ENCODE measurements at places on chromosomes 3 and 15.

DNA sequence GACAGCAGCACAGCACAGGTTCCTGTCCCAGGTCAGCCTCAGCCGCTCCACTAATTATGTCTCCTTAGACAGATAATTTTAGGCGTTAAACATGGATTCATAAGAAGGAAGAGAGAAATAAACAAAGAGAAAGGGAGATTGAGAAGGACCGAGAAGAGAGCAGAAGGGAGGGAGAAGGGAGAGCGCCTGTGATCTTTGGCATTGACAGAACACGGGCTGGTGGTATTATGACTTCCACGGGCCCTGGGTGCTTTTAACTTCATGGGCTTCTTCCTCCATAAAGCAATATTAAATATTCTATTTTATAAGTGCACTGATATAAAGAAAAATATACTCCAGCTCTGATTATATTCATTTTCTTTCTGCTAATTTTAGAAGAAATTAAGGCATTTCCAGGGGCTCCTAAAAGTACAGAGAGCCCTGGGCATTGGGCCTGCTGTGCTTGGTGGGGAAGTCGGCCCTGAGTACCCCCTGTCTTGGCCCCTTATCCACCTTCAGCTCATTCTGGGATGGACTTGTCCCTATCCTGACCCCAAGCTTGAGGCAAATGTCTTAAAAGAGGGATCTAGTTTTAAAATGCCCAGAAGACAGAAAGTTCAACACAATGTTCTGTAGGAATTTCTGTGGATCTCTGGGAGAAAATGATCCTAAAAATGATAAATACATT, 135.3 kb downstream of the MEX3B start:
- no peak for DNase-seq

- no peak for DNase-seq
Measured at GRCh38 chr15:73941044-73941443, 14.8 kb downstream of the LOXL1 start.

DNA sequence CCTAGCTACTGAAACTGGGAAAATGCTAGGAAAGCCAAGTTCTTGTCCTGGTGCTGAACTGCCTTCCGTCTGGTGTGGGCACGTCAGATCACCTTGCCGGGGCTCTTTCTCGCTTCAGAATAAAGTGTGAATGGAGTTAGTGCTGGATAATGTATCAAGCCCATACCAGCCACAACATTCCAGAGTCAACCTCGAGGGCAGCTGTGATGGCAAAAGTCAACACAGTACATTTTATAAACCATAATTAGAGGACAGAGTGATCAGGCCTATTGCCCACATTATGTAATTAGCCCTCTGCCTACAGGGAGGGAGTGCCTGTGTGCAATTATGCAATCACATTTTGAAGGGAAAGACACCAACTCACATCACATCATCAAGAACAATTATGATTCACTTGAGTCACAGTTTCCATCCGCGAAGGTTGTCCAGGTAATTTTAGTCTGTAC, 165.2 kb downstream of the RORA start:
- no peak for DNase-seq

DNA sequence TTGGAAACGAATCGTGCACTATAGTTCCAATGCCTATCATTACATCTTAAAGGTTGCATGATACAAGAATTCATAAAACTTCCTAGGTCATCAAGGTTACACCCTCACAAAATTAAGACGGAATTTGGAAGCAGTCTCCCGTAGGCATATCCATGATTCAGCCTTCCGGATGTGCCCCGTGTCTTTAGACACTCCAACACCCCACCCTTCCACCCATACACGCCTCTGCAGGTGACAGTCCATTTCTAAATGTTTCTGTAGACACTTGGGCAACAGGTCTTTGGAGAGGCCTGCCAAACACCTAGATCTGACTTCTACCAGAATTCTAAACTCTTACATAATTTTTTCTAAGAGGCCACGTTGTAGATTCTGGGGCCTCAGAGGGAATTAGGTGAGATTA, 49.8 kb downstream of the LDHAL6B start:
- no peak for DNase-seq

DNA sequence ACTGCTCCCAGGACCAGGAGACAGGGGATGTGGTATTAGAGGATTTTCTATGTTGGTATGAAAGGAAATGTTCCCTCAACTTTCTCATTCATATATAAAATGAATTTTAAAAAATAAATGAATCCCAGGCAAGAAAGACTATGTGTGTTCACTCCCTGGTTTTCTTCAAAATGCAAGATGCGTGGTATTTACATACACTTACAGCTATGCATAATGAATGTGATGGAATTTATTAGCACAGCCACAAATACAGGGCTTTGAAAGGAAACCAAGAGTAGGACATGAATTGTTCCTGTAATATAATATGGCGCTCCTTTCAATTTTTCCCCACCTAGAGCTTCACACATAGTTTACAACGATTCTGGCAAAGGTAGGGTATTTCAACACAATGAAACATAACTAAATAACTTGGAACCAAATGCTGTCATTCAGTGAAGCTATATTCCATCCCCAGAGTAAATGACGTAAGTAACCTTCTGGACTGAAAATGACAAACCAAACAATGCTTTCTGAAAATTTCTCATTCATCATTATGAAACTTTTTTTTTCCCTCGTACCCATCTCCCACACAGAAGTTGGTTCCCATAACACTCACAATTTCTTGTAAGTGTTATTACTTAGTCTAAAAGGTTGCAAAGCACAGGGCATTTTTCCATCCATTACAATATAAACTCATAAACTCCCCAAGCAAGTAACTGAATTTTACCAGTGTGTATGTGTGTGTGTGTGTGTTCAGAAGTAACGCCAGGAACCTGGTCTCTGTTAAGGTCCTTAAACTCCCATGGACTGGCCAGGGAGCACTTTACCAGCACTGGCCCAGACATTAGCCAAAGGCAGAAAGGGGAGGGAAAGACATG, 41.8 kb downstream of the CBLB start:
- DNase-seq: no peak

DNA sequence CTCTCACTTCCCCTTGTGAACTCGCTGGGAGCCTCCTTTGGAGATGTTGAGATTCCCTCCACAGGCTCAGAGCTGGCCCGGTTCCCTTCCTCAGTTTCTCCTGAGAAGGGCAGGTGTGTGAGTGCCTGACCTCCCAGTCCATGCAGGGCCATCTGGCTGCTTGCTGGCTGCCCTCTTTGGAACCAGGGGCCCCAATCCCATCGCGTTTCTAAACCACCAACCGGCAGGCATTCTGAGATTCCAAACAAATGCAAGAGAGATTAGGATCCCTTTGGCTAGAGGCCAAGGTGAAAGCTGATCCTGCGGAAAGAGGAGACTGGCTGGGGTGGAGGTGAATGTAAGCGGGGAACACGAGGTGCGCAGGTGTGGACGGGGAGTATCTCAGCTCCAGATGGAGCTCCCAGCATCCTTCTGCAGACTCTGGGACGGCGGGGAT, 2.9 kb upstream of the PRRT3 start:
- no peak for DNase-seq

DNA sequence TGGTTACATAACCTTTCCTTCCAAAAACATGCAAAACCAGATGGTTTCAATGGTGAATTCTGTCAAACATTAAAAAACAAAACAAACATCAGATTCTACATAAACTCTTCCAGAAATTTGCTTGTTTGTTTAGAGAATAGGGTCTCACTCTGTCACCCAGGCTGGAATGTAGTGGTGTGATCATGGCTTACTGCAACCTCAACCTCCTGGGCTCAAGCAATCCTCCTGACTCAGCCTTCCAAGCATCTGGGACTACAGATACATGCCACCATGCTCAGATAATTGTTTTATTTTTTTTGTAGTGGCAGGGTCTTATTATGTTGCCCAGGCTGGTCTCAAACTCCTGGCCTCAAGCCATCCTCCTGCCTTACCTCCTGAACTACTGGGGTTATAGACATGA, 36.1 kb downstream of the FBXL2 start:
- DNase-seq: no peak

- no peak for DNase-seq
Measured at GRCh38 chr15:48645558-48646330, at the start of gene FBN1. TSS of gene FBN1 (minus strand) at chr15:48645709. CDS start at chr15:48644769, 940 bp downstream.

DNA sequence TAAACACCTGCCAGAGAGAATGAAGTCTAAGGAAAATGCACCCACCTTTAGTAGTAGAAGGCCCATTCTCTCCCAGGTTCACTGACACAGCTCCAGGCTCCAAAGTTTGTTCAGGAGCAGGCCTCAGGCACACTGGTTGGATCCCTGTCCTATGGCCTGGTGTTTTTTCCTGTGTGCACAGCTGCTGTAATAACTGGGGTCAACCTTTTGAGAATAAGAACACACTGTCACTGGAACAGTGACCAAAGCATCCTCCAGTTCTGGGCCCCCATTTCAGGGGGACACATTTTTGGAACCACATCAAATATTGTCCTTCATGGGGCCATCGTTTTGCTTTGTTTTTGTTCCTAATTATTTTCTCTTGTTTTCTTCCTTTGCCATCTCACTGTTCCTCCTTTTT, 95.8 kb downstream of the ARNT2 start:
- no peak for DNase-seq

GRCh38 chr15:68730471-68730919, 90.2 kb downstream of the ANP32A start:
- peak; percentile 34 for DNase-seq

DNA sequence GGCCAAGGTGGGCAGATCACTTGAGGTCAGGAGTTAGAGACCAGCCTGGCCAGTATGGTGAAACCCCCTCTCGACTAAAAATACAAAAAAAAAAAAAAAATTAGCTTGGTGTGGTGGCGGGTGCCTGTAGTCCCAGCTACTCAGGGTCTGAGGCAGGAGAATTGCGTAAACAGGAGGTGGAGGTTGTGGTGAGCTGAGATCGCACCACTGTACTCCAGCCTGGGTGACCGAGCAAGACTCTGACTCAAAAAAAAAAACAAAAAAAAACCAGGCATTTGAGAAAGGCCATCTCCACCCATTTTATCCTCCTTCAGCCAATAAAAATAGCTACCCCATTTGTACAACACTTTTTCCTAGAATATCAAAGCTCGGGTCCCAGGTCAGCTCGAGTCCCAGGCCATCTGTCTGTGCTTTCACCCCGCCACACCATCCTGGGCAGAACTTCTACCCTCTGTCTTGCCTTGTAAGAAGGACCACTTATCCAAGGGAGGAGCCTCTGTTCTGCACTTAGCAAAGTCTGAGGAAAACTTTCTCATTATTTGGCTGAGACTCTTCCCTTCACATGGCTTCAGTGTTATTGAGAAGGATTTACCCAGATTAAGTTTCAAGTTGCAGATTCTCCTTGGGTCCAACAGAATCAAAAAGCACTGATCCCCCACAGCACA, 99.1 kb downstream of the MESD start:
- no peak for DNase-seq

- DNase-seq: no peak
Measured at GRCh38 chr3:101848326-101848725, 988 bp upstream of the NFKBIZ start.

- DNase-seq: no peak
Measured at GRCh38 chr3:126997455-126998038, 14.6 kb downstream of the PLXNA1 start.

DNA sequence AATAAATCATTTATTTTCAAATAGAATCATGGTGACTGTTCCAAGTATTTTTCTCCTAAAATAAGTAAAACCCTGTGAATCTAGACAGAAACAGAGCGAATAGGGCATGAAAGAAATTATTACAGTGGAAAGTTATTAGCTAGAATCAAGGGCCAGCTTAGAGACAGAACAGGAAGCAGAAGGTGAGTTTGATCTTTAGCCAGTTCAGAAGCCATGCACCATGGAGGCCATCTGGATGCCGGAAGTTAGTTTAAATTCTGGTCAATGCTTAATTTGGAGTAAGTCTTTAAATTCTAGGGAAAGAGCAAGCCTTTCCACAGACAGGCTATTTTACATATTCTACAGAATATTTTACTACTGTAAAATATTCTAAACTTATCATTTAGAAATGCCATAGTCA, 574.8 kb downstream of the CADM2 start:
- no peak for DNase-seq

DNA sequence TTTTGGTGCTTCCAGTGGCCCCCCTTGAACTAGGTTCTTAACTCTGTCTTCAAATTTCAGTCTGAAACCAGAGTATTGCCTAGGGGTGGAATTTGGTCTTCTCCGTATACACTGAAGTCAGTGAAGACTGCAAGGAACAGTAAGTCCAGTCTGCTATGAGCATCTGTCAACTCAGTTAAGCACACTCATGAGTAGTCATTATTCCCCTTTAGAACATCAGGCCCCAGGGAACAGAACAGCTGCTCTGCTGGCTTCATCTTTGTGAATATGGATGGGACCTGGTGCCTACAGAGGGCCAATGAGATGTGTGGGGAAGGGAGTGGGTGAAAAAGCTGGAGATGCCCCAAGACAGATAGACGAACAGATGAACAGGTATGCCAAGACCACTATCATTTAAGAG, 85.2 kb upstream of the PRR23C start:
- DNase-seq: no peak

GRCh38 chr3:61172684-61173083, 78.6 kb downstream of the FHIT start:
- no peak for DNase-seq

GRCh38 chr3:22937536-22937935, 265.6 kb upstream of the UBE2E2 start:
- DNase-seq: no peak

- DNase-seq: no peak
Measured at GRCh38 chr15:101573951-101574350, 78.2 kb downstream of the TM2D3 start.

GRCh38 chr15:70252951-70253320, 155.2 kb upstream of the TLE3 start:
- DNase-seq: no peak

DNA sequence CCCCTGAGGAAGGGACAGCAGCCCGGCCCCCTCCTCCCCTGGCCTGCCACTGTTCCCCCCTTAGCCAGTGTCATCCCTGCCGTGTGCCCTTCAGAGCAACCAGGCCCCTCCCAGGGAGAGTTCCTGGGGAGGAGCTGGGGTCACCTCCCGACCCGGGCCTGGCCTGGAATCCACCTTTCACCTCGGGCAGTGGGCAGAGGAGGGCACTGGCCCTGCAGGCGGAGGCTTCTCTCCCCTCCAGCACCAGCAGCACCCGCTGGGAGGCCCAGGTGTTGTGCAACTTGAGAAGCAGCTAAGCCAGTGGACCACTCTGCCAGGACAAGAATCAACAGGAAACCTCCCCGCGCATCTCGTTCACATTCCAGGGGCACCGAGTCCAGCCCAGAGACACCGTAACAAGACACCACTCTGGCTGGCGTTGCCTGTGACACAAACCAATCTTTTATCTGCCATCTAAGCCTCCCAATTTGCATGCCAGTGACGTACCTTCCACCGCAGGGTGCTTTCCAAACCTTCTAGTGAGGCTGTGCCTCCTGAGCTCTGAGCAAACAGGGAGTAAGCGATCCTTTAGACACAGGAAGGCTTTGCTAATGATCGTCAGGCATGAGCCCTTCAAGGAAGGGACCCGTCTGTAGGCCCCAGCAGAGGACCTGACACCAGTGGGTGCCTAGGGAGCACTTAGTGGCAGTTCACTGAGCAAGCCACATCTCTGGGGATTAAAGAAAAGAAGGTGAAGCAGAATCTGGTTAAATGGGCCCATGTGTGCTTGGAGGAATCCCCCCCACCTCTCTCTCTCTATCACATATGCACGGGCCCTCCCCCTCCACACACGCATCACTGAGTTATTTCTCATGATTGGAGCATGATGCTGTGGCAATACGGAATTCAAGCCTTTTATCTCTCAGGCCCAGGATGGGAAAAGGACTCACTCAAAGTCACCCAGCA, 98.9 kb upstream of the TLE3 start:
- peak; percentile 21 for DNase-seq

GRCh38 chr3:136166507-136166906, 29.6 kb downstream of the MSL2 start:
- no peak for DNase-seq

Data from CD4-positive, alpha-beta T cell treated with Interleukin-6 for 4 hours (primary cell).